ENCODE measurements at places on chromosomes 12 and 14.

DNA sequence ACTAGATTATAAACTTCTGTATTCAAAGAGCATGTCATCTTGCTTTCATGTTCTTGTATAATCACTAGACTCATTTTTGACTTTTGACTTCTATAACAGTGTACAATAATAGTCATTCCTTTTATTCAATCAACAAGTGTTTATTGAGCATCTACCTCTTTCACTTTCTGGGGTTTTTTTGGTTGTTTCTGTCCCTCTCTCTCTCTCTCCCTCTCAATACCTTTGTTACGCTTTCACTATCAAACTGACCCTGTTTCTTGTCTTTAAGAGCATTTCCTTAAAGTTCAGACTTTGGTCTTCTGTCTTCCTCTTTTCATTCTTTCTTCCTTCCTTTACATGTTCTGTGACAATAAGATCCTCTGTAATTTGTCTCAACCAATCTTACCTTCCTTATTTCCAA, 49.5 kb downstream of the GPR137C start:
- no peak for DNase-seq

GRCh38 chr12:104137001-104137901, 759 bp downstream of the NFYB start:
- DNase-seq = peak; percentile 35

DNA sequence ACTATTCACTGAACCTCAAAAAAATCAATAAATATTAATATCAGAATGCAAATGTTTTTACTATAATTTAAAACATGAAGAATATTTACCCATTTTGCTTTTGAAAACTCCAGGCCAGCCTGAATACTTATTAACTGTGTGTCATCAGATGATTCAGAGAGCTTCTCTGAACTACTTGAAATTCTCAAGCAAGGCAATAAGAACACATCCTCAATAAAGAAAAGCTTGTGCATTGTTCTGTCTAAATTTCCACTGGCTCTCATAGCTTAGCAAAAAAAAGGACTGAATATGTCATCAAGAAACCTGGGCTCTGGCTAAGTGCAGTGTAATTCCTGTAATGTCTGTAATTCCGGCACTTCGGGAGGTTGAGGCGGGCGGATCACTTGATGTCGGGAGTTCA, 194.1 kb downstream of the BTG1 start:
- DNase-seq = no peak

- no peak for DNase-seq
Measured at GRCh38 chr14:24677956-24678355, 44.0 kb upstream of the GZMB start.

DNA sequence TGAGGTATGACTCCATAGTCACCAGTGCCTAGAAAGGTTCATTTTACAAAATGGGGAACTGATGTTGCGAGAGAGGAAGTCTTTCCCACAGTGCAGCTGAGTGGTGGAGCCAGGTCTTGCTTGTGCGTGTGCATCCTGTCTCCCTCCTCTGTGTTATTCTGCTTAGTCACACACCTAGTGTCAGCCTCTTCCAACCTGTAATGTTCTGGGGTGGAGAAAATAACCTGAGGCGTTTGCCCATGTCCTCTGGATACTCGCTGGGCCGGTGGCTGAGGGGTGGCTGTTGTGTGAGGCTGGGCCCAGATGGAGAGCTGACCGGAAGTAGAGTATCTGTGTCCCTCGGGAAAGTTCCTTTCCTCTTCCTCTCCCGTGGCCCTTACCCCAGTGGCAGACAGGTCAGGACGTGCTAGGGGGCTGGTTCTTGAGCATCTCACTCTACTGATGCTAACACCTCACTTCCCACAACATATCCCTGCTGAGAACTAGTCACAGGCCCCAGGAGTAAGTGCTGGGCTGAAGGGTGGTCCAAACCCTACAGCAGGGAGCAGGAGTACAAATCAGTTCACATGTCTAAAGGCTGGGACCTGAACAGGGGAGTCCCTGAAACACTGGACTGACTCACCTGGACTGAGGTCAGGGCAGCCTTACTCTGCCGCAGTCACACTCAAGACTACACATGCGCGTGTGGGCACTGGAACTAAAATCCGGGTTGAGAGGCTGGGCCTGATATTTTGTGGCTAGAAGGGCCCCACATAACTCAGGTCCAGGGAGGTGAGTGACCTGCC, 7.0 kb downstream of the MLF2 start:
- DNase-seq = peak; percentile 56

DNA sequence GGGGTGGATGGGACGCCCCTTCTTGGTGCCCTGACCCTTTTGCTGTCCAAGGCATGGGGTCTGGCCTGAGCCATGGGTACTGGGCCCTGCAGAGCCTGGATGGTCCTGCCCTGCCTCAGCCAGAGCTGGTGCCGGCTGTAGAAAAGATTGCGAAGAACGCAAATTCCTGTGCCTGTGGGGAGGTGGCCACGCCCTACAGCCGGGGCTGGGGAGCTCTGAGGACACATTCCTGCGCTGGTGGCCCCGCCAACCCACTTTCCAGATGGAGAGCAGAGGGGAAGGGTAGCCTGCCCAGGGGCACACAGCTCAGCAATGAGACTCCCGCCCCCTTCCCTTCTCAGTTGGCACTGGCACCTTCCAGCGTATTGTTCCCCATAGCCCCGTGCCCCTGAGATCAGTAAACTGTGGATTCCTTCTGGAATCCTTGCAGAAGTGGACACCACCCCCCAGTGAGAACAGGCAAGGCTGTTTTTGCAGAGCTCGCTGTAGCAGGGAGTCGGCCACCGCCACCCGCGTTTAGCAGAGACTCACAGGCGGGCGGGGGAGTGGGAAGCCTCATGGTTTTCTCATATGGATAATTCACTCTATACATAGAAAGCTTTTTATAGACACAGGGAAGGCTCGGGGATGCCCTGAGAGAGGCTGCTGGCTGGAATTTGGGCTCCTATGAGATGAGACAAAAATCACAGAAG, 8.6 kb downstream of the INF2 start:
- DNase-seq = no peak

DNA sequence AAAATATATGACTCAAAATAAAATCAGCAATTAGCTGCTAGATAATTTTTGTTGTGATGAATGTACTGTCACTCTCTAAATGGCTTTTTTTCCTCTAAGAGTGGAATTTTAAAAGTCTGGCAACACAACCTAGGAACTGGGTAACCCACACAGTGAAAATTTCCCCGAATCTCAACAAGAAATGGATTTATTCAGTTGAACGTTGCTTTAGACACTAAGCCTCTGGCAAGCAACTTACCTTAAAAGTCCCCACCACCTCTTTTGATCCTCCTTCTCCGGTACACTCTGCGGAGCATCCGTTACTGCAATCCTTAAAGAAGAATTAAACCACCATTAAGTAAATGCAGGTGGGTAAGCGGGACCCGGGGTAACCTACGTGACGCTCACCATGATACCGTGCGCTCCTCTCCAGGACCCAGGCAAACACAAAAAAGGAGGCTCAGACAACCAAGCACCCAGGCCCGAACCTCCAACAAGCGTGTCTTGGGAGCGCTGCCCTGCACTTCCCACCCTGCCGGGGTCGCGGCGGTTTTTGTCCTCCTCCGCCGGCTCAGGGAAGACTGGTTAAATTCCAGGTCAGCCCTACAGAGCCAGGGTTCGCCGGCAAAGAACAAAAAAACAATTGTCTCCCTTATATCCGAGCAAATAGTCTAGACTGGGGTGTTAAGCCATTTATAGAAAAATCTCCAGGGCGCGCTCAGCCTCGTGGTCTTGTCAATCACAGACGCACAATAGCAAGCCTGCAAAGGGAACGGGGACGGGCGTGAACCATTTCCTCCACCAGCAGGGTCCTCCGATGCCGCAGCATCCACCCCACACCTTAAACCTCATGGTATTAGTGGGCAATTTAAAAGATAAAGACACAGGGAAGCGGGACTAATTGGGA, 47.1 kb downstream of the BCAT1 start:
- peak; percentile 78 for DNase-seq

GRCh38 chr12:71870416-71870815, 30.9 kb downstream of the TBC1D15 start:
- DNase-seq = no peak

- no peak for DNase-seq
Measured at GRCh38 chr14:101875041-101875726, 89.2 kb upstream of the DYNC1H1 start.

DNA sequence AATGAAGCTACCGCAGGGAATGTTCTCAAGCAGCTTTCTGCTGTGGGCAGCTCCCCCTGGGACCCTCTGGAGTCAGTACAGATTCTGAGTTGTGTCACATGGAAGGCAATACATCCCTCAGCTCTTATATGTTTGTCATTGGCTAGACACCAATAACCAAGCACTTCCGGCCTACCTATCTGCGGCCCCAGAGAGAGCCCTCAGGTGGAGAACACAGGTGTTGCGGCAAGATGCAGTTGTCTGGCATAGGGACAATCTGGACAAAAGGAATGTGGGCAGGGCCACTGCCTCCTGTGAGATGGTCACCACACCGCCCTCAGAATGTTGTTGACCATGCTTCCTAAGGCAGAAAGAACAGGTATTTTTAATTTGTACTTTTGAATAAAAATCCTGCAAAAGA, 118.7 kb downstream of the BRMS1L start:
- DNase-seq = no peak

- DNase-seq = no peak
Measured at GRCh38 chr14:92613008-92613658, 99.6 kb downstream of the RIN3 start.

DNA sequence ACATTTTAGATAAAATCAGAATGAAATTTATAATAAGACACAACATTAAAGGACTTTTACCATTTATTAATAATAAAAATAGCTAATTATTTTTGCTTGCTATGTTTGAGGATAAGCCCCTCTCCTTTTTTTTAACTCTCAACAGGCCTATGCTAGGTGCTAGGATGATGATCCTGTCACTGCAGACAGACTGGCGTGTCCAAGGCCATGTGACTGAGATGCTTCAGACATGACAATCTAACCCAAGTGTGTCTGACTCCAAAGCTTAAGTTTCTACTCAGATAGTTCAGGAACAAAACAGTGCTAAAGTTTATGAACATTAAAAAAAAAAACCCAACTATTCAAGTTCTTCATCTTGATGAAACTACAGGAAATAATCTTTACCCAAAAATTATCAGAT, 29.8 kb downstream of the PPP1R13B start:
- no peak for DNase-seq

- no peak for DNase-seq
Measured at GRCh38 chr14:89386212-89386886, 30.7 kb downstream of the FOXN3 start.

DNA sequence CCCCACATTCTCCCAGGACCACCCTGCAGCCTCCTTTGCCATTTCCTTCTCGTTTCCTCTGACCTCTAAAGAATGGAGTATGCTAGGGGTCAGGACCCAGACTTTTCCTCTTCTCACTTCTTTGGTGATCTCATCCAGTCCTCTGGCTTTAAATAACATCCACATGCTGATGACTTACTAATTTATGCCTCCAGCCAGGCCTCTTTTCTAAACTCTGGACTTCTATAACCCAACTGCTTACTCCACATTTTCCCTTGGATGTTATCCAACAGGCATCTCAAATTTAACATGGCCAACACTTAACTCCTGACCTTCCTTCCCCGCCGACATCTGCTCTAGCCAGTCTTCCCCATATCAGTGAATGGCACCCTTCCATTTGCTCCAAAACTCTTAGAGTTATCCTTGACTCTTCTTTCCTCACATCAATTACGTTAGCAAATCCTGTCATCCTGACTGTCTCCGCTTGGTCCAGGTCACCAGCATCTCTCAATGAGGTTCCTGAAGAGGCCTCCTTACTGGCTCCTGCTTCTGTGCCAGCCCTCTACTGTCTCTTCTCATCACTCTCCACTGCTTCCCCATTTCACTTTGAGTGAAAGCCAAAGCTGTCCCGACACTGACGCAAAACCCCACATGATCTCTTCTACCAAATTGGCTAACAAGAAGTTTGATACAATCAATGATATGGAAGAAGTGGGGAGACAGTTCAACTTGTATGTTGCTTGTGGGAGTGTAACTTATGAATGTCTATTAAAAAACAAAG, 42.7 kb downstream of the TMBIM6 start:
- DNase-seq = peak; percentile 58

- no peak for DNase-seq
Measured at GRCh38 chr14:31326111-31326510, 94.2 kb downstream of the HEATR5A start.

- no peak for DNase-seq
Measured at GRCh38 chr14:89899291-89899690, 55.2 kb downstream of the EFCAB11 start.

All from pons (tissue), 1 donor.